ENCODE measurements at places on chromosomes 7 and 10. TPM values are rescaled to one million over a fixed set of nuclear protein-coding genes. Genes with fewer than 3 reads are reported as not detected.

DNA sequence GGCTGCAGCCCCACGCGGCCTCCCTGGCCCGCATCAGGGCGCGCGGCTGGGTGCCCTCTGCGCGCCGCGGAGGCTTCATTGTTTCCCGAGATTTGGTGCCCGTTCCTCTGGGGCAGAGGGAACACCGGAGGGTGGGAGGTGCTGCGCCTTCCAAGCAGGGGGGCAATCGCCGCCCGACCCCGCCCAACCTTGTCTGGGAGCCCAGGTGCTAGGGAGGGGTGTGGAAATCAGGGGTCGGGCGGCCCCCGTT is 1.0 kb upstream of the NRP1 start:
- no peak for DNase-seq

- DNase-seq, result no peak
Measured at GRCh38 chr7:50533866-50534265, 31.3 kb downstream of the DDC start.

DNA sequence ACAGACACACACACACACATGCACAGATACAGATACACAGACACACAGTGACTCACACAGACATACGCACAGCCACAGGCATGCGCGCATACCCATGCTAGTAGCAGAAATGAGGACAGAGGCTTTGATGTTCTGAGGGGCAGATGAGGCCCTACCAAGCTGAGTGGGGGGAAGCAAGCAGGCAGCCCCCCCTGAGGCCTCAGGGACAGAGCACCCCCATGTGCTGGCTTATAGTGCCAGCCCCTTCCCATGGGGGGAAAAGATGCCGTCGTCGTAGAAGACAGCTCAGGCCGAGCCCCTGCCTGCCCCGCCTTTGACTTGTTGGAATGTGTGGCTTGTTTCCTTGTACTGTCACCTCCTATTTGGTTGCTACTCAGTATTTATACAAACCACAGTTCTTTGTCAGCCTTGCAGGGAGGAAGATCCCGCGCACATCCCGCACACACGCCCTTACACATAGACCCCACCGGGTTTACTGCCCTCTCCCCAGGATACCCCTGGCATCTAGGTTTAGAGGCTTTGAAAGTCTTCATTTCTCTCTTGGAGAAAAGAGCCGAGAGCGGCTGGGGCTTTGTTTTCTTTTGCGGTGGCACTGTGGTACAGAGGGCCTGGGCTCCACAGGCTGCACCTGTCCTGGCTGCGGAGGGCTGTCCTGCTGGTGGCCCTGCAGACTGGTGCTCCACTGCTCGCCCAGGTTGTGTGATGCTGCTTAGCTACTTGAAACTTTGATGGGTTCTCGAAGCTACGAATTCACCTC is 112.5 kb downstream of the DOCK1 start:
- no peak for DNase-seq

DNA sequence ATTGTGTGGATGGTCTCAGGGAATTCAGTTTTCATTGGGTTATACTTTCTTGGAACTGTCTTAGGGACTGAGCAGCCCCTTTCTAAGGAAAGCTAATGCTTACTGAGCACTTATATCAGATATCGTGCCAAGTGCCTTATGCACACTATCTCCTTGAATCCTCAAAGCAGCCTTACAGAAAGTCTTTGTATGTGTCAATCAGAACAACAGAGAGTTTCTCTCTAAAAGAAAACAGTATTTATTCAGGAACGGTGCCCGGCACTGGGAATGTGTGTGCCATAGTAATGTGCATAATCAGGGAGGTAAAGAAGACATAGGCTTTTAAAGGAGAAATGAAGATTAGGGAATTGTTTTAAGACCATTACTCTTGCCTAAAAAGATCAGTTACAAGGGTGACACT is 17.3 kb downstream of the ANTXRL start:
- DNase-seq, result no peak

GRCh38 chr10:12319076-12319475 is 30.3 kb upstream of the CAMK1D start:
- DNase-seq, result no peak

GRCh38 chr10:86793696-86794095 is 37.3 kb downstream of the BMPR1A start:
- DNase-seq, result no peak

DNA sequence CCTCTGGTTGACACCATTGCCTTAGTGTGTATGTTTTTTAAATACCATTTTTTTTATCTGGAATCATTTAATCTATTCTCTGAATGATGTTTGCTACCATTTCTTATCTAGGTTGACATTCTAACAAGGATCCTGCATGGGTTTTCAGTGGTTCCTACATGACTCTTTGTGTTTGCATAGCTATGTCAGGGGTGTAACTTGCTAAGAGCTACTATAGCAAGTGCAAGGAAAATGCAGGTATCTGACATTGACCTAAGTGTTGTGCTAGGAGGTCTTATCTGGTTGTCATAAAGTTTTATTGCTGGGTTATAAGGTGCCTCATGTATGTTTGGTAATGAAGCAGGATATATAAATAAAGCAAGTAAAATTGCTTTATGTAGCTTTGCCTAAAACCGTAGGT is 183.2 kb downstream of the PLXDC2 start:
- no peak for DNase-seq

GRCh38 chr7:37083311-37084096 is 359.2 kb upstream of the AOAH start:
- DNase-seq, result no peak

GRCh38 chr10:96532523-96532922 is 18.8 kb upstream of the TLL2 start:
- DNase-seq, result no peak

- no peak for DNase-seq
Measured at GRCh38 chr7:34121366-34121765, 216.0 kb downstream of the BMPER start.

- DNase-seq, result no peak
Measured at GRCh38 chr7:150845421-150845861, 6.9 kb upstream of the AOC1 start.

DNA sequence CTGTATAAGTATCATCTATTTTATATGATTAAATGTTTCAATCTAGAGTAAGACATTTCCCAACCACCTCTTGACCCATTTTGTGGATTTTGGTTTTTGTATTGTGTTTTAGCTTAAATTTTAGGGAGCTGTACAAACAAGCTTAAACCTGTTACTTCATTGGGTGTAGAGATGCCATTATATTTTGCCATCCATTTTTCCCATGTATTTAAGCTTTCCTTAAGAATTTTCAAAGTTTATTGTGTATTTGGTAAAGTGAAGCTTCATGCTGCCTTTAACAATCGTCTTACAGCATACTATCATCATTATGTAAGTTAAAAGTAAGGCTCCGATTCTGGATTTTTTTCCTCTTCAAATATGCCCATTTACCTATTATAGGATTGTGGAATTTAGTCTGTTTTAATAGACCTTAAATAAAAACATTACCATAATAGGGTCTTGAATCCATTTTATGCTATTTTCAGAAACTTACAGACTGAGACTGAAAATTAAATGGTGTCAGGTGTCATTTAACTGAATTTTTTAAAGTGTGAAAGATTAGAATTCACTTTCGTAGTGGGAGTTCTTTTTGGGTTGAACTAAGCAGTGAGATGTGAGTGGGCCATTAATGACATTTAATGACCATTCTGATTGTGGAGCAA is 2.2 kb downstream of the KMT2E start:
- DNase-seq, result no peak

DNA sequence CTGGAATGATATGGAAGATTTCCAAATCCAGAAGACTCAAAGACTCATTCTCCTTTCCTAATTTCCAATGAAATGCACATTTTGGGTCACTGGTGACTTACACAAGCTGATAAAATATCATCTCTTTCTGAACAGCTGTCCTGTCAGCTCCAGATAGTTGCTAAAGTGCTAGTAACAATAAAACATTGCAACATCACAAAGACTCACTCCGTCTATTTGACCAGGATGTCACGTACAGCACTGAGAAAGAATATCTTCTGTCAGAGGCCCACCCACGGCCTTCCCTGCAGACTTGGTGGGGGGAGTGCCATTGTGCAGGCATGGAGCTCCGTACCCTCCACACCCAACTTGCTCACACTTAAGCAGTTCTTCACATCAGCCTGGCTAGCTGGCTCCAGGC is 78.9 kb upstream of the EGR2 start:
- no peak for DNase-seq

DNA sequence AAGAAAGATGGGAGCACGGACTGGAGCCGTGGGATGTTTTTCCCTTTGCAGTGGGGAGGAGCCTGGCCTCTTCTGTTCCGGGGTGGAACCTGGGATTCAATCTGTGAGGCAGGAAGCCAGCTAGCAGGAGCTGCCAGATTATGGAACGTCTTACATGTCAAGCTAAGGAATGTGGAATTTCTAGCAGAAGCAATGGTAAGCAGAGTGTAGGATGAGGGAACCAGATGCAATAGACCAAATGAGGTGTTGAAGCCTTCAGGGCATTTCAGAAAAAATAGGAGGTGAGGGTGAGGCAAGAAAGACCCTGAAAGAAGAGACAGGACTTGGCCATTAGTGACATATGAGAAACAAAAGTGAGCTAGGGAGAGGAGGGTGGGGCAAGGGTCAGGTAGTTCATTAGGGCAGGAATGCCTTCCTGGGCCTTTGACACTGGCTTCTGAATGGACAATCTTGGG is 105.5 kb downstream of the CHN2 start:
- no peak for DNase-seq

- no peak for DNase-seq
Measured at GRCh38 chr7:156547884-156548561, 92.6 kb upstream of the RNF32 start.

The SFTPA1 gene
- total RNA-seq, result not detected

The DPYSL4 gene
- total RNA-seq, result 1.7 TPM

The DGKI gene
- 13.3 TPM for total RNA-seq

The CYP26C1 gene
- not detected for total RNA-seq

The GPNMB gene
- 48.1 TPM for total RNA-seq

The LIPJ gene
- total RNA-seq, result 0.26 TPM
